ENCODE measurements at places on chromosomes 13 and 19.

- DNase-seq: no peak
Measured at GRCh38 chr19:4495471-4495870, 22.8 kb downstream of the PLIN4 start.

GRCh38 chr19:32464279-32464678 is 58.7 kb downstream of the DPY19L3 start:
- no peak for DNase-seq

- no peak for DNase-seq
Measured at GRCh38 chr19:48705431-48705830, 9.7 kb downstream of the FUT2 start.

- no peak for DNase-seq
Measured at GRCh38 chr19:29428071-29428470, 97.7 kb upstream of the VSTM2B start.

- no peak for DNase-seq
Measured at GRCh38 chr19:31254180-31254551, 95.1 kb downstream of the TSHZ3 start.

- peak; percentile 82 for DNase-seq
Measured at GRCh38 chr19:18385675-18386542, at the start of gene GDF15. TSS of gene GDF15 (plus strand) at chr19:18386158. CDS start at chr19:18386190, 32 bp downstream.

- DNase-seq: no peak
Measured at GRCh38 chr13:24064371-24064770, 96.1 kb upstream of the SPATA13 start.
